ENCODE measurements at places on chromosomes 4 and X. TPM values are rescaled to one million over a fixed set of nuclear protein-coding genes. Genes with fewer than 3 reads are reported as not detected.

Gene CABS1
- not detected for total RNA-seq

Gene GIMD1
- not detected for total RNA-seq

Gene GLRB
- 0.92 TPM for total RNA-seq

Gene OTUD6A
- not detected for total RNA-seq

Gene SUPT20HL1
- not detected for total RNA-seq

Gene GPR173
- total RNA-seq, result not detected

Gene ADRA2C
- 11.5 TPM for total RNA-seq

Gene APLN
- total RNA-seq, result 0.72 TPM

Gene PSMD10
- 65.1 TPM for total RNA-seq

Gene MTMR8
- total RNA-seq, result 0.45 TPM

Gene SHROOM2
- total RNA-seq, result 1.0 TPM

Gene ABRAXAS1
- 7.0 TPM for total RNA-seq

Gene VCX3B
- total RNA-seq, result not detected

Gene AFM
- total RNA-seq, result not detected

Gene HS6ST2
- total RNA-seq, result 0.15 TPM

Gene DIPK2B
- not detected for total RNA-seq

Gene ARMCX1
- 0.47 TPM for total RNA-seq

Gene OTC
- total RNA-seq, result not detected

Gene RRH
- 0.06 TPM for total RNA-seq

Gene HTN1
- total RNA-seq, result not detected

Gene H2BW2
- total RNA-seq, result not detected

Gene LRP2BP
- 0.27 TPM for total RNA-seq

Gene DNAAF6
- total RNA-seq, result not detected

Gene RNF212
- 0.81 TPM for total RNA-seq

Gene PDE5A
- total RNA-seq, result 0.40 TPM

Gene PCDH11X
- total RNA-seq, result 0.02 TPM

Gene PWWP3B
- not detected for total RNA-seq

Gene MOB1B
- 5.0 TPM for total RNA-seq

Gene MAGEA3
- total RNA-seq, result 3.9 TPM

Gene ADGRG2
- total RNA-seq, result 8.7 TPM

Gene CXCL11
- 0.31 TPM for total RNA-seq

Gene UGT2B11
- not detected for total RNA-seq

Gene UVSSA
- total RNA-seq, result 2.5 TPM

Gene DNAJB14
- total RNA-seq, result 19.6 TPM

Gene SPATA18
- 4.6 TPM for total RNA-seq

Gene VEGFC
- total RNA-seq, result 9.2 TPM

Gene ADH1A
- total RNA-seq, result not detected

Gene CT45A10
- 0.51 TPM for total RNA-seq

Gene TMEM144
- total RNA-seq, result 3.6 TPM

Gene SHOX
- 0.02 TPM for total RNA-seq

Gene RBM46
- not detected for total RNA-seq

Gene TCEAL7
- not detected for total RNA-seq

Gene HTR2C
- not detected for total RNA-seq

Gene CXXC4
- total RNA-seq, result 0.06 TPM

Gene USP53
- total RNA-seq, result 10.6 TPM

Gene ZNF182
- 4.2 TPM for total RNA-seq

Gene ANKRD50
- total RNA-seq, result 4.3 TPM

Gene MAGIX
- total RNA-seq, result 1.9 TPM

Gene SSX1
- total RNA-seq, result not detected

Gene PROM1
- total RNA-seq, result 0.53 TPM

Gene RAB40AL
- total RNA-seq, result not detected

Gene ATP1B4
- 0.02 TPM for total RNA-seq

Gene PTPN13
- total RNA-seq, result 5.2 TPM

Gene LIMCH1
- 55.2 TPM for total RNA-seq

Gene DUSP21
- total RNA-seq, result not detected

Gene MAGEC1
- 0.05 TPM for total RNA-seq

Data from A549 treated with dexamethasone at 1 μM for 4 hours (cell line).